Natural killer cell (primary cell): ENCODE measurements at places on chromosomes 11 and 22. TPM values are rescaled to one million over a fixed set of nuclear protein-coding genes. Genes with fewer than 3 reads are reported as not detected.
A peak's percentile ranks its signal among the peaks of the same experiment; 100 is the strongest.

Gene SLC35C1
- 7.1 TPM for total RNA-seq

Gene UPK3A
- total RNA-seq = not detected

Gene MIAT
- total RNA-seq = 76.3 TPM

DNA sequence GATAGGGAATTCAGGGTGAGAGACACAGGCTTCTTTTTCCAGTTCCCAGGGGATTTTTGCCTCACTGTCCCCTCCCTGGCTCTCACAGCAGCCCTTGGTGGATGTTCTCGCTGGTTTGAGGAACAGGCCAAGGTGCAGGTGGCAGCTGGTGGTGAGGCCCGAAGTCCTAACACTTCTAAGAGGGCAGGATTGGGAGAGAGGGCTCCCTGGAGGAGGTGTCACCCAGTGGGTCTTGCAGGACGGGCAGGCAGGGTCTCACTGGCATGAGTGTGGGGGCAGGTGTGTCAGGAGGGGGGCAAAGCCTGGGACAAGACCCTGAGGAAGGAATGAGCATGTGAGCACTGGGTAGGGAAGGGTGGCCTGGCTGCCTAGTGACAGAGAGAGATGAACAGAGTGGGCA is 9.2 kb downstream of the ADORA2A start:
- DNase-seq = no peak

GRCh38 chr22:40535642-40536041 is 100.9 kb downstream of the MRTFA start:
- no peak for DNase-seq

DNA sequence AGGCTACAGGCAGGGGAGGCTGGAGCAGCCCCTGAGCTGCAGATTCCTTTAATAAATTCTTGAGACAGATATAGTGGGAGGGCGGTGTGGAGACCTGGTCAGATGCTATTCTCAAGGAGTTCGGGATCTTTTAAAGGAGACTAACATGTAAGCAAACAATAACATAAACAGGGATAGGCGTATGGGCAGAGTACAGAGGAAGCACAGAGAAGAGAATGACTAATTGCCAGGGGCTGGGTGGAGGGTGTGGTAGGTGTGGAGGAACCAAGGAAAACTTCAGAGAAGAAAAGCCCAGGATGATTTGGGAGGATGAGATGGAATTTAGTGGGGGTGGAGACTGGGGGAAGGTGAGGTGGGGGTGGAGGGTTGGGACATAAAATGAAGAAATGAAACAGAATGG is 9.7 kb upstream of the HEPHL1 start:
- DNase-seq = no peak

DNA sequence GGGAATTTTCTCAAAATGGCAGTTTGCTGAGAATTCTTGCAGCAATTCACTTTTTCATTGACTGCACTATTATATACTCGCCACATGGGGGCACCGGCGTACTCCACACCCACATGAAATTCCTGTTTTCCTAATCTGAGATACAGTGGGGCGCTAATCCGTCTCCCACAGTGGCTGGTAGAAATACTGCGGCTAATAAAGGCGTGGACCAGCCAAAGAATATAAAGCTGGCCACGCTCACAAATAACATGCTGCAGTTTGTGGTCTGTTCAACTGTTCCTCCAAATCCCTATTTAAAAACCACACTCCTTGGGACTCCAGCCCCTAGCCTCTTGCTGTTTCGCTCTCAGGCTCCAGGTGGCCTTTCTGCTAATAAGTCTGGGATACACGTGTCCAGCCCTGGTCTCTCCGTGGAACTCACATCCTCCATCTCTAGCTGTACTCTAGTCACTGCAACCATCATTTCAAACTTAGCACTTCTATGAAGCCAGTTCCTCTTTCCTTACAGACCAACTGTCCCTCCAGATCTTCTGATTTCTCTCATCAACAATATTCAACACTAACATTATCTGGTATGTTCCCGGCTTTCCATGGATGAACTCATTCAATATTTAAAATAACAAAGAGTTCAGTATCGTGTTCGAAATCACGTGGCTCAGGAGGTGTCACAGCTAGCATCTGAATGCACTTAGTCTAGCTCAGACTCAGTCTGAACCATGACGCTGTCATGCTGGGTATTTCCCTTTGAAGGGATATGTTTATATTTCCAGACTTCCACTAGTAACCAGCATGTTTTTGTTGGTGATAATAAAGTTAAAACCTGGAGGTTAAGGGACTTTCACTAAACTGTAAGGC is 22.0 kb downstream of the TBRG1 start:
- DNase-seq = peak; percentile 20
